ENCODE measurements at places on chromosomes 1 and 21.
A peak's percentile ranks its signal among the peaks of the same experiment; 100 is the strongest.

- no peak for DNase-seq
Observed at GRCh38 chr1:59453297-59453968, 156.5 kb downstream of the FGGY start.

DNA sequence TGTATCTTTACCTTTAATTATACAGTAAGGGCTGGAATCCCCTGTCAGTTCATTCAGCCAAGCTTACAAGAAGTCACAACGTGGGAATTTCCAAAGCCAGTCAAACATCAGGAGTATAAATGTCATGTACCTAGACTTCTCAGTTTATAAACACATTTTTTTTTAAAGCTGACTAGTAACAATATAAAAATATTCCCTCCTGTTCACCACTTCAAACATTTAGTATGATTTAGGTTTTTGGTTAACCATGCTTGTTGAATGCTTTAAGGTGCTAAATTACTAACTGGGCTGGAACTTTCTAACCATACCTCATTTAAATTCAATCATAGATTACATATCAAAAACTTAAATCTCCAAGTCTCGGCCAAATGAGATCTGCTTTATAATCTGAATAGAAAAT lies 44.0 kb downstream of the JAK1 start:
- DNase-seq = no peak

DNA sequence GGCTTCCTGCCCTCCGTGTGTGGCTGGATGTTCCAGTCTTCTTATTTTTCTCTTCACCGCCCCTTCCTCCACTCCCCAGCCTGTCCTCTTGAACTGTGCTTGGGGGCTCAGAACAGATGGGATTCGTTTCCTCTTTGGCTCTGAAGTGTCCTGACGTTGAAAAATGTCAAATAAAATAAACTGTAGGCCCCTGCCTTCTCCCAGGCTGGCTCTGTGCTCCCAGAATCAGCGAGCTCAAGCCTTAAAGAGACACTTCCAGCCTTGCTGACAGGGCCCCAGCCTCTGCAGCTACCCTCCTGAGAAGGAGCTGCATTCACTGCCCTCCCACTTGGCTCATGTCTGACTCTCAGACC lies 104.2 kb upstream of the IPO9 start:
- DNase-seq = no peak

- DNase-seq = no peak
Observed at GRCh38 chr1:150563340-150564038, 14.3 kb downstream of the ADAMTSL4 start.

GRCh38 chr21:45405271-45405818 lies 380 bp downstream of the COL18A1 start:
- DNase-seq = peak; percentile 56

- DNase-seq = no peak
Observed at GRCh38 chr1:28409090-28409489, 39.5 kb downstream of the PHACTR4 start.

- DNase-seq = no peak
Observed at GRCh38 chr1:111826278-111826677, 70.6 kb downstream of the DDX20 start.

GRCh38 chr21:29645666-29646553 lies 293.9 kb downstream of the GRIK1 start:
- DNase-seq = no peak

DNA sequence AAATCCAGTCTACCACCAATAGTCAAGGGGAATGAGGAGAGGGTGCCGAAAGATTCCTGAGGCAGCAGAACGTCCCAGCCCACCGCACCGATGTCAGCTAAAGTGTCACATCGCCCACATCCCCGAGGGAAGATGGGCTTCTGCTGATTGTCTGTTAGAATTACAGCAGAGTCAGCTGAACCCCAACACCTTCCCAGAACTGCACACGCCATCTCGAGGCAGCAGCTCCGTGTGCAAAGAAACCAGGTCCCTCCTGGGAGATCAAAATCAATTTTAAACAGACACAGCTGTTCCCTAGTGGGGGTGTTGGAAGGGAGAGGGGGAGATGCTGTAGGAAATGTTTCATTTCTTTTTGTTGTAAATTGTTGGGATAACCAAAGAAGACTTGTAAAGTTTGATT lies 12.8 kb upstream of the KAZN start:
- DNase-seq = no peak

DNA sequence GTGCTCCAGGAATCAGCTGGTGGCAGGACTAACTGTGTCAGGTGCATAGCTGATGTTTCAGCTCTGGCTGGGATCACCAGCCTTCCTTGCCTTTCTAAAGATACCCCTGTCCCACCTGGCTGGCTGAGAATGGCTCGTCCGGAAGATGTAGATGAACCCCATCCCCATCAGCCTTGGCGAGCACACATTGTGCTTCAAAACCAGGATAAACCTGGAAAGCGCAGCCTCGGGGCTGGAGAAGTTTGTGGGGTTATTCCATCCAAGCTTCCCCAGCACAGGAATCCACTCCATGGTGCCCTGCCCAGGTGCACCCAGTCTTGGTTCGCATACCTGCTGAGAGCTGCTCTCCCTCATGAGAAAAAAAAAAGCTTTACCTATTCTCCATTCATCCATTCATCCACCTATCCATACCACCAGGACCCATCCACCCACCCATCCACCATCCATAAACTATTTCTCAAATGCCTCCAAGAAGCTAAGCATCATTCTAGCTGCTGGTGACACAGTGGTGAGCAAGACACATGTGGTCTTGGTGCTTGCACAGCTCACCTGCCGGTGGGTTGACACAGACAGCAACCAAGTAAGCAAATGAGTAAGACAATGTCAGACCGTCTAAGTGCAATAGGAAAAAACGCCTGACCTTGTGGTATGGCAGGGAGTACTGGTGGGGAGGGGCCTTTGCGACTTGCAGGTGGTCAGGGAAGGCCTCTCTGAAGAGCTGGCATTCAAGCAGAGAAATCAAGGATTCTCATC lies 94.0 kb downstream of the DMRTB1 start:
- DNase-seq = no peak

GRCh38 chr1:181092056-181092455 lies 3.6 kb downstream of the IER5 start:
- DNase-seq = no peak

DNA sequence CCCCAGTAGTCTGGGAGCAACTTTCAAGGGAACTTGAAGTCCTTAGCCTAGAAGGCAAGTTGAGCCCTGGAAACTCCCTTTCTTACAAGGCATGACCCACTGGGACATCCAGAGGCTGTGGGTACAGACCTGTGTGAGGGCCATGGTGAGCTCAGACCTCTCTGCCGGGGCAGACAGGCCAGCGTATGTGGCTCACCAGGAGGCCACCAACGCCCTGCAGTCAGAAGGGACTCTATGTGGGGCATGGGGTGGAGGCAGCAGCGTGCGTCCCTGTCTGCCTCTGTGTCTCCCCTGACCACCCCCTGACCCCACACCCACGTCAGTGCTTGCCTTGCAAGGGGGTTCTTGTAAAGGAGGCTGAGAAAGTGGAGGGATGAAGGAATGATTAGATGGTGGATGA lies 10.8 kb downstream of the COQ8A start:
- peak; percentile 7 for DNase-seq

- DNase-seq = no peak
Observed at GRCh38 chr1:147216124-147216523, 9.0 kb downstream of the FMO5 start.

DNA sequence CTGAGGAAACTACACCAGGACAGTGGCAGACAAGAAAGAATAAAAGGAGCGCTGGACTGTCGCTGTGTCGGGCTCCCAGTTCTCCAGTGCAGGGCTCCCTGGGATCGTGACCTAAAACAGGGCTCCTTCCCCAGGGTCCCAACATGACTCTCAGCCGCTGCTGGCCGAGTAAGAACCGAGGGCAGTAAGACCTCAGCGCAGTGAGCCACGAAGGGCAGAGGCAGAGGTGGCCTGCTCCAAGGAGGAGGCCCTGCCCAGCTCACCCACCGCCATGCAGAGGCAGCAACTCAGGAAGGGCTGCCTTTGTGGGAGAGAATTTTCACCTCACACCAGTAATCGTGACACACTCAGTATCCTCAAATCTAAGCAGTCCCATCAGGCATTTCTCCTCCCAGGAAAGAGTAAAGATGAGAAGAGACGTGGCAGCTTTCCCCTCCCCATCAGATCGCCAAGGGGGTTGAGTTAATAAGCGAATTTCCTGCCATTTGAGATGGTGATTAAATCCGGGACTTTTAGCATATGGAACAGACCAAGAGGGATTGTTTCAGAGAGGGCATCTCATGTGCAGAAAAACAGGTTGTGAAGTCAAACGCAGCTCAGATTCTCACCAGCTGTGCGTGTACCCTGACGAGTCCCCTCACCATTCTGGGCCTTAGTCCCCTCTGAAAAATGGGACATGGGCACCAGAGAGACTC lies 19.8 kb upstream of the ARTN start:
- DNase-seq = no peak

GRCh38 chr1:195332102-195332501 lies 1276.1 kb downstream of the KCNT2 start:
- no peak for DNase-seq

GRCh38 chr1:245986404-245987218 lies 520.5 kb downstream of the SMYD3 start:
- DNase-seq = no peak

- DNase-seq = no peak
Observed at GRCh38 chr1:209207126-209207700, 376.3 kb upstream of the CAMK1G start.

GRCh38 chr1:30545365-30545764 lies 178.0 kb downstream of the MATN1 start:
- DNase-seq = no peak

DNA sequence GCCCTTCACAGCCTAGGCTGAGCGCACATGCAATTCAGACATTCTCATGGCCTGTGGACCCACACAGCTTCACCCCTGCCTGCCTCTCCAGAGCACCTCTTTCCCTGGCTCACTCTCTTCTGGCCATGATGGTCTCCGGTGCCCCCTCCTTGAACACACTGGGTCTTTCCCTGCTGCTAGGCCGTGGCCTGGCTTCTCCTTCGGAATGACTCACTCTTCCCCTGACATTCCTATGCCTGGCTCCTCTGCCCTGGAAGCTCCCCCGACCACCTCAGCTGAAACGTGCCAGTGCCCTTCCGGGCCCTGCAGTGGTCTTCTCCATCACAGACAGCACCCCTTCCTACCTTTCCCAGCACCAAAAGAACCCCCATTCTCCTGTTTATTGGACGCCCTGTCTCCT lies 28.3 kb downstream of the EPHA8 start:
- no peak for DNase-seq

GRCh38 chr21:29953072-29953471 lies 13.3 kb upstream of the GRIK1 start:
- no peak for DNase-seq

- DNase-seq = no peak
Observed at GRCh38 chr1:36479505-36480051, 3.1 kb downstream of the CSF3R start.

DNA sequence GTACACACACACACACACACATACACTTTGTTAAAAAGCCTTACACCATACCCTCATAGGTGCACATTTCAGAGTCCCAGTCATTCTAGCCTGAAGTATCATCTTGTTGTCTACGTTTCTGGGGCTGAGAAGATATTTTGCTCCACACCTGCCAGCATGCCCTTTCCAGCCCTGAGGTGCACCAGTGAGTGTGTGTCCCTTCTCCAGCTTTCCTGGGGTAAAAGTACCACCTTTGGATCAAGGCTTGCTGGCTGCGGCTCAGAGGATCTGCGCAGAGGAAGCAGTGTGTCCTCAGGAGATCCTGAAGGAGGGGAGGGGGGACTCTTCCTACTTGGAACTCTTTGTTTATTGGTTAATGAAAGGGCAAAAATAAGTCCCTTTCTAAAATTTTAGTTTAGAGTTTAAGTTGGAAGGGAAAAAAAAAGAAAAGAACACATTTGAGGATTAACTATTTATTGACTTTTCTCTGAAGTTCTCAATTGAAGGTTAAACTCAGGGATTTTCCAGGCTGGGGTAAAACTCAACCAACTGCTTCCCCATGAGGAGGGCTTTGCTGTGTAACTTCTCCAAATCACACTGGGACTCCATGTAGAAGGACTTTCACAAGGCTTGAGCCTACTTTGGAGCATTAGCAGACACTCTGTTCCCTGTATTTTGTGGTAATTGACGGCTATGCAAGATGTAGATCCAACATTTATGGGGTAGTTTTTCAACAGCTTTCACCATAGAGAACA lies 200.3 kb upstream of the SGIP1 start:
- DNase-seq = no peak

GRCh38 chr1:169902751-169903150 lies 9.1 kb upstream of the SCYL3 start:
- DNase-seq = no peak

DNA sequence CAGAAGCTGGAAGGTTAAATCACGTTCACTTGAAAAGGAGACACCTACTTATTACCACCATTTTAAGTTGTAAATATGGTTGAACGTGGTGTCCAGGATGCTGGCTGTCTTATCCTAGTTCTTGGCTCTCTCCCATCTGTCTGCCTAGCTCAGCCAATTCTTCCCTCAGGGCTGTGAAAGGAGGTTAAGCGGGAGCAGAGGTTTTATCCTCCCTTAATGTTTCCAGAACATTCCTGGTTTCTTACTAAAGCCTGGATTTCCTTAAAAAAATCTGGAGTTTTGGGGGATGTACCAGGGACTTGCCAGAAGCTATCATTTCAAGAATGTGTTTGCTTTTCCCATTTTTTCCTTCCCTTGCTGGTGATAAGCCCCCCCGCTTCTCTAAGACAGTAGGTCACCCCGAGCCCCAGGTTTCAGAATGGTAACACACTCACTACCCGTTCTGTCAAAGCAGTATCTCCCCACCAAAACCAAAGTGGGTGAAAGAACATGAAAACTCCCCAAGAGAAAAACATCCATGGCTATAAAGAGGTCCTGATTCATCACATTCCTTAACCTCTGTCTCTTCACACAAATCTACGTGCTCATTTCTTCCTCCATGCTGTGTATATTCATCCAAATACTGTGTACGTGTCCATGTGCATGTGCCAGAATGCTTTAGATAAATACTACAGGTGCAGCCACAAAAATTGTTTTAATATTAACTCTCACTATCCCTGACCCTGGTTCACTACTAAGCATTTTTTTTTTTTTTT lies 114.7 kb downstream of the MAP3K21 start:
- no peak for DNase-seq

DNA sequence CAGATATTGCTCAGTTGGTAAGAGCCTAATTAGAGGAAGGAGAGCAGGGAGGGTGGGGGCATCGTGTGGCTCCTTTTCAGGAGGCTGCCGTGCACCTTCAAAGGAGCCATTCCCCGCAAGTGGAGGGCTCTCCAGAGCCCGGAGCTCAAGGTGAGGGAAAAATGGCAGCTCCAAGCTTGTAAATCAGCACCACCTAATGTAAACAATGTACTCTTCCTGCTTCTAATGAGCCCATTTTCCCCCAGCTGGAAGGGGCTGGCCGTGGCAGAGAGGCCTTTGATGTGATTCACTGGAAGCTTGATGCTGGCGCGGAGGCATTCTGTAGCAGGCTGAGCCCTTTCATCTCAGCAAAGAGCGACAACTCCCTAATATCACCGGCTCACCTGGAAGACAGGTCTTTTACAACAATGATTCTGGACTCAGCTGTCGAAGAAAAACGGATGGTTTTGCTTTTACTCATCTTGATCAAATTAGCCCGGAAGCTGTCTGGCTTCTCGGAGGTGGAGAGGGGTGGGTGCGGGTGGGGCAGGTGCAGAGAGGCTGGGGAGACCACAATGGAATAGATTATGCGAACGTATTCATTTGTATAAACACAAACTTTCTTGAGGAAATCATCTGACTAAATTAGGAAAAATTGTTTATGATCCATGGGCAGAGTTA lies 112.5 kb downstream of the RRAGC start:
- no peak for DNase-seq

Data from mucosa of gallbladder (tissue), 1 donor.